ENCODE measurements at places on chromosomes 2 and 18. TPM values are rescaled to one million over a fixed set of nuclear protein-coding genes. Genes with fewer than 3 reads are reported as not detected.

The KCNS3 gene
- 3.4 TPM for total RNA-seq

DNA sequence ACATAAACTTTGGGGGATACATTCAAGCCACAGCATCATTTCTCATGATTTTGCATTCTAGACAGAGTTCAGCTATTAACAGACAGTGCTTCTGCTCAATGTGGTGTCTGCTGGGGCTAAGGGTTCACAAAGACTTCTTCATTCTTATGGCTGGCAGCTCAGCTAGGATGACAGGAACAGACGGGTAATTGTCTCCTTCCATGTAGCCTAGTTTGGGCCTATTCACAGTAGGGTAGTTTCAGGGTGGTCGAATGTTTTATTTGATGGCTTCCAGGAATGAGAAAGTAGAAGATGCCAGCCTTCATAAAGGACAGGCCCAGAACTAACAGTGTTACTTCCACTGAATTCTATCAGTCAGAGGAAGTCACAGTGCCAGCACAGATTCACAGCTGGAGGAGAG lies 26.0 kb upstream of the BCL2L11 start:
- DNase-seq, result no peak

DNA sequence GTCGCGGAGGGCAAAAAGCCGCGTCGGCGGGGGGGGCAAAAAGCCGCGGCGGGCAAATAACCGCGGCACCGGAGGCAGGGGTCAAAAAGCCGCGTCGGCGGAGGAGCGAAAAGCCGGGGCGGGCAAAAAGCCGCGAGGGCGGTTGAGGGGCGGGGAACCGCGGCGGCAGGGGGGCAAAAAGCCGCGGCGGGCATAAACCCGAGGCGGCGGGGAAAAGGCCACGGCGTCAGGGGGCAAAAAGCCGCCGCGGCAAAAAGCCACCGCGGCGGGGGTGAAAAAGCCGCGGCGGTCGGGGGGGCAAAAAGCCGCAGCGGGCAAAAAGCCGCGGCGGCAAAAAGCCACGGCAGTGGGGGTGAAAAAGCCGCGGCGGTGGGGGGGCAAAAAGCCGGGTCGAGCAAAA lies 598.0 kb upstream of the TEKT4 start:
- DNase-seq, result no peak

- DNase-seq, result no peak
These were observed 599.0 kb downstream of the NUP35 start for GRCh38 chr2:183723278-183723677.

DNA sequence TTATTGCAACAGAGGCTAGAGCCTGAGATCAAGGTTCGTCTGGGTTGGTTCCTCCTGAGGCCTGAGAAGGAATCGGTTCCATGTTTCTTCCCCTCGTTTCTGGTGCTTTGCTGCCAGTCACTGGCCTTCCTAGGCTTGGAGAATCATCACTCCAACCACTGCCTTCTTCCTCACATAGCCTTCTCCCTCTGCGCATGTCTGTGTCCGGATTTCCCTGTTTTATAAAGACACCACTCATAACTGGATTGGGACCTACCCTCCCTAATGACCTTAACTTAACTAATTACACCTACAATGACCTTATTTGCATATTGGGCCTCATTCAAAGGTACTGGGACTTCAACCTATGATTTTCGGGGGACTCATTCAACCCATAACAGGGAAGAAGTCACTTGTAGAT lies 119.8 kb upstream of the CCDC68 start:
- DNase-seq, result no peak

Data from occipital lobe (tissue), 3 donors.